ENCODE measurements at places on chromosomes 4 and X. TPM values are rescaled to one million over a fixed set of nuclear protein-coding genes. Genes with fewer than 3 reads are reported as not detected.

Gene TRIML2
- total RNA-seq, result not detected

Gene STBD1
- total RNA-seq, result 1.0 TPM

DNA sequence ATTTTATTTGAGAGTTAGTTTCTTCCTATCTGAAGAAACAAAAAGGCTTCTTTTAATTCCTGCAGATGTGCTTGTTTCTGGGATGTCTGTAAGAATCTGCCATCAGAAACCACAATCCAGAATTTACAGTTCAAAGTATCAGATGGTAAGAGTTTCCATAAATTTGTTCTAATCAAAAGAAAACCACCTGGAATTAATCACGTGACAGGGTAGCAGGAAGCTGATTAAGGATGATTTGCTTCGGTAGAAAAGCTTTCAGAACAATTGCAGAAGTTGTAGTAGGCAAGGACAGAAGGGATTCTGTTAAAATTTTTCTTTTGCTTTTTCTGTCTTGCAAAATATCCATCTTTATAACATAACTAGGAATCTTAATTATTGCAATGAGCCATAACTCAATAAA, 1975.1 kb upstream of the AGA start:
- no peak for DNase-seq

GRCh38 chrX:17768997-17769396, 31.7 kb downstream of the SCML1 start:
- peak; percentile 73 for DNase-seq

DNA sequence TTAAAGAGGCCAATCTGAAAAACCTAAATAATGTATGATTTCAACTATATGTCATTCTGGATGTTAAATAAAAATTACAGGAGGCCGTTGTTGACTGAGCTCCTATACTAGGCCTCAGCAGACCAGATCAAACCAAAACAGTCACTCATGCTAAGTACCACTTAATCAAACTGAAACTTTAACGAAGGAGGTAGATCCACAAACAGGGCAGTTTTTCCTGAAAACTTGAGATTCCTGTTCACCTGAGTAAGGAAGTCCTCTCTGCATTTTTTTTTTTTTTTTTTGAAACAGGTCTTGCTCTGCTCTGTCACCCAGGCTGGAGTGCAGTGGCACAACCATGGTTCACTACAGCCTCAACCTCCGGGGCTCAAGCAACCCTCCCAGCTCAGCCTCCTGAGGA, 27.7 kb downstream of the MANBA start:
- peak; percentile 43 for DNase-seq

GRCh38 chr4:145887241-145887991, 51.2 kb downstream of the ZNF827 start:
- no peak for DNase-seq

Gene SPANXD
- not detected for total RNA-seq
